Fibroblast of lung (primary cell): ENCODE measurements at places on chromosomes 2 and 18. TPM values are rescaled to one million over a fixed set of nuclear protein-coding genes. Genes with fewer than 3 reads are reported as not detected.

- H3K4me1 ChIP-seq = peaks cover 2% of the 10 kb centered on the region
- no peak overlapping the region for H3K27ac ChIP-seq
- H3K27me3 ChIP-seq = no peaks in the 10 kb centered on the region
- no peak for DNase-seq
- no peaks in the 10 kb centered on the region for H3K36me3 ChIP-seq
- H3K4me3 ChIP-seq = no peak overlapping the region
Observed at GRCh38 chr18:23336101-23336500, 117.0 kb upstream of the RIOK3 start.

DNA sequence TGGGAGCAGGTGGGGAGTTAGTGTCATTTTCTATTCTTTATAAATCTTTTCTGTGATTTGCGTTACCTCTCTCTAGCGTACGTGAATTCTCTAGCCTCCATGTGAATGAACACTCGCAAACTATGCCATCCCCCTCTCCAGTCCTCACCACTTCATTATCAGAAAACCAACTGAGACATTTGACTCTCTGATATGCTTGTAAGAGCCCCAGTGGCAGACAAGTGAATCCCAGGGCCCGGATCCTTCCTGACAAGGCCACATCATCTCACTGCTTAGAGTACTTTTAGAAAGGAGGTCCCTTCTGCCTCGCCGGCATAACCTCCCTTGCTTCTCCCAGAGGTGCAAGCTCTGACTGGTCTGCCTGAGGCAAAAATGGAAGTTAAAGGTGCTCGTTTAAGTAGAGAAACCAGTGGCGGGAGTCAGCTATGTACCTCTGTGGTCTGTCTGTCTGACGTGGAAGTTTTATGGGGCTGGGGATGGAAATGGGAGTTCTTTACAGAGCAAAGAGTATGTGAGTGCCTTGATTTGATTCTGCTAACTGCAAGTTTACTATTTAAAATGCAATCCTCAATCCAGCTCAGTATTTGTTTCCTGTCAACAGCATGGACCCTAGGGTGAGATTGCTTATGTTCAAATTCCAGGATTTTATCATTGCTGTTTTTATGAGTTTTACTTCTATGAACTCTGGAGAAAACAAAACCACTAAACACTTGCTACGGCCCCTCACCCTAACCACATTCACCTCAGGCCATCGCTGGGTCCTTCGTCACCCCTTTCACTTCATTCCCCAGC lies 114.9 kb upstream of the MSTN start:
- no peaks in the 10 kb centered on the region for H3K4me1 ChIP-seq
- DNase-seq = no peak
- no peak overlapping the region for H3K27ac ChIP-seq
- H3K4me3 ChIP-seq = no peak overlapping the region
- no peaks in the 10 kb centered on the region for H3K27me3 ChIP-seq

DNA sequence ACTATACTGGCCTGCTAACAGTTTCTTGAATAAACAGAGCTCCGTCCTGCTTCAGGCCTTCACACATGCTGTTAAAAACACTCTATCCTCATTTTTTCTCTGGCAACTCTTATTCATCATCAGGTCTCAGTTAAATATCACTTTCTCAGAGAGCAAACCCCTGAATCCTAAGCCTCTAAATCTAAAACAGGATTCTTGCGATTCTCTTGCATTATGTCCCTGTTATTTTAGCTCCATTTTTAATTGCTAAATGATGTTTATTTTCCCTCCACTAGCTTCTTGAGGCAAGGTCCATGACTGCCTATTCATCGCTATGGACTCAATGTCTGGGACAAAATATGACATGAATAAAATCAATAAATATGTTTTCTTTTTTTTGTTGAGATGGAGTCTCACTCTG lies 190.7 kb upstream of the SMAD7 start:
- H3K36me3 ChIP-seq = no peaks in the 10 kb centered on the region
- no peak overlapping the region for H3K27ac ChIP-seq
- no peak overlapping the region for H3K4me3 ChIP-seq
- no peaks in the 10 kb centered on the region for H3K4me1 ChIP-seq

GRCh38 chr18:46891742-46892214 lies 25.5 kb downstream of the PIAS2 start:
- H3K4me3 ChIP-seq = no peak overlapping the region
- no peaks in the 10 kb centered on the region for H3K27me3 ChIP-seq
- no peak overlapping the region for H3K27ac ChIP-seq
- DNase-seq = no peak
- H3K36me3 ChIP-seq = no peaks in the 10 kb centered on the region

DNA sequence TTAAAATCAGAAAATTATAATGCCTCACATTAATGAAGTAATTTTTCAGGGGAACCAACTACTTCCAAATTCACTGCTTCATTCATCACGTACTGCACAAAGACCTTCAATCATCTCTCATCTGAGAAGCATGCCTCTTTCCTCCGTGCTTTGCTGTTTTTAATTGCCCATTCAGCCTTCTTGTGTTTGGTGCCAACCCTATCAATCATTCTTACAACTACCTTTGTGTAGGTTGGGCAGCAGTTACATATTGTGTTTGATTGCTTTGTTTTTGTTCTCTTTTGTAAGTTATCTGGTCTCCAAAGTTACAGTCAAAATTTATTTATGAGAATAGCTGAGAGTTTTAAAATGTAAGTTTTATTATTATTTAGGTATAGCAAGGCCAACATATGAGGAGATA lies 549.0 kb upstream of the SLC8A1 start:
- no peak for DNase-seq
- H3K4me3 ChIP-seq = no peak overlapping the region
- H3K27ac ChIP-seq = no peak overlapping the region
- no peaks in the 10 kb centered on the region for H3K4me1 ChIP-seq
- no peaks in the 10 kb centered on the region for H3K36me3 ChIP-seq

- no peaks in the 10 kb centered on the region for H3K27me3 ChIP-seq
- DNase-seq = no peak
- no peak overlapping the region for H3K27ac ChIP-seq
Observed at GRCh38 chr2:60104514-60105505, 448.6 kb downstream of the BCL11A start.

- peak; percentile 88 for DNase-seq
- no peak overlapping the region for H3K4me3 ChIP-seq
- H3K36me3 ChIP-seq = no peaks in the 10 kb centered on the region
- no peaks in the 10 kb centered on the region for H3K27me3 ChIP-seq
- H3K27ac ChIP-seq = peak overlapping the region; percentile 10
- H3K4me1 ChIP-seq = peaks cover 8% of the 10 kb centered on the region
Observed at GRCh38 chr2:168189835-168190569, 57.4 kb downstream of the STK39 start.

DNA sequence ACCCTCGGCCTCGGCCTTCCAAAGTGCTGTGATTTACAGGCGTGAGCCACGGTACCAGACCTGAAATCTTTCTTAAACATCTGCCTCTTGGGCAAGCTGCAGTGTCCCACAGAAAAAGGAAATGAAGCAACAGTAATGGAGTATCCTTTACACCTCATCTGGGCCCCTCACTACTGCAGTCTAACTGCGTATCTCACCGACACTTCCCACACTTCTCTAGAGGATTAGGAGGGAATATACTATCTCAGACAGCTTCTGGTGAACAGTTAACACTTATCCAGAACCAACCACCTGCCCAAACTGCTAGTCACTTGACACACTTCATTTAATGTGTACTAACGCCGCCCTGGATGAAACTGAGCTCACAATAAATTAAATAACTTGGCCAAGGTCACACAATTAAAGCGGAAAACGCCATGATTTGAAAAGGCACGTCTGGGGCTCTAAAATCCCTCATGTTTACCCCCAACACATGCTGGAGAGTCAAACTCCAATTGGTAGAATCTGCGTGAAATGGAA lies 993 bp downstream of the COX7A2L start:
- DNase-seq = peak; percentile 14
- peaks cover 5% of the 10 kb centered on the region for H3K4me1 ChIP-seq
- no peaks in the 10 kb centered on the region for H3K36me3 ChIP-seq
- peak overlapping the region; percentile 88 for H3K4me3 ChIP-seq
- H3K27me3 ChIP-seq = no peaks in the 10 kb centered on the region
- peak overlapping the region; percentile 94 for H3K27ac ChIP-seq

DNA sequence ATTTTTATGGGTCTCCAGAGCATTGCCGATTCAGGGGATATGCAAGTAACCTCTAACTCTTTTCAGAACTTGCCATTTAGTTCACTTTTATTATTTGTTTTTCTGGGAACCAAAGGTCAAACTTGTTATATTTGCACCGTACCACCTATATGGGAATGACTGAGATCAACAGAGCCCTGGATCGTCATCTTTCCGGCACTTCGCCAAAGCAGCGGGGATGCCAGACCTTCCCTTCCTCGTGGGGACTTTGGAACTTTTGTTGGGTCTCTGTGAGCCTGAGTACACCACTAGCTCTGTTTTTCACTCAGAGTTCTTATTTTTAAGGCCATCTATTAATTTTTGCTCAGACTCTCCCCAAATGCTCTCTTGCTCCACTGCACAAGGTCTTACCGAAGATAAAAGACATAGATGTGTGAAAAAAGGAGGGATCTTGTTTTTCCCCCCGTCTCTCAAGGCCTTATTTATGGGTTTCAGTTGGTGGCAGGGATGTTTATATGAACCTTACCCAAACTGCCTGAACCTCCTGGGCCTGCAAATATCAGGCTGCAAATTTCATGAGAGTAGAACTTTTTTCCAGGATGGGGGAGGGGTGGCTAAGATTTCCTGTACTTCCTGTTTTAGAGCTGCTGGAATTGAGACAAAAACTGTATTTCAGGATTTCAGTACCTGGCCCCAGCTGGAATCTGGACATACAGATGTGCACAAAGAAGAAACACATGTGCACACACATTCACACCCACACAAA lies 350.3 kb downstream of the HRH4 start:
- H3K36me3 ChIP-seq = no peaks in the 10 kb centered on the region
- no peak overlapping the region for H3K27ac ChIP-seq
- no peak overlapping the region for H3K4me3 ChIP-seq
- no peaks in the 10 kb centered on the region for H3K4me1 ChIP-seq

GRCh38 chr2:196160101-196160500 lies 11.3 kb downstream of the STK17B start:
- H3K4me1 ChIP-seq = peaks cover 6% of the 10 kb centered on the region
- H3K27me3 ChIP-seq = no peaks in the 10 kb centered on the region
- H3K36me3 ChIP-seq = no peaks in the 10 kb centered on the region
- DNase-seq = peak; percentile 95
- H3K4me3 ChIP-seq = no peak overlapping the region

DNA sequence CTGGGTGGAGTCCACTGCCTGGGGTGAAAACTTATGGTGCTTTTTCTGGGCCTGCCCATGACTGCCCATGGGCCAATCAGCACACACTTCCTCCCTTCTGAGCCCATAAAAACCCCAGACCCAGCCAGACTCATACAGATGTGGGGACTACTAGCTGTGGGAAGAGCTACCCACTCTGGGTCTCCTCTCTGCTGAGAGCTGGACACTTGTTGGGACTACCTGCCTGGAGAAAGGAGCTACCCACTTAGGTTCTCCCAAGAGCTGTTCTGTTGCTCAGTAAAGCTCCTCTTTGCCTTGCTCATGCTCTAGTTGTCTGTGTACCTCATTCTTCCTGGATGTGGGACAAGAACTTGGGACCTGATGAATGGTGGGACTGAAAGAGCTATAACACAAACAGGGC lies 119.6 kb upstream of the SLC38A11 start:
- H3K27ac ChIP-seq = no peak overlapping the region
- H3K4me3 ChIP-seq = no peak overlapping the region
- DNase-seq = no peak
- H3K36me3 ChIP-seq = no peaks in the 10 kb centered on the region
- no peaks in the 10 kb centered on the region for H3K27me3 ChIP-seq

DNA sequence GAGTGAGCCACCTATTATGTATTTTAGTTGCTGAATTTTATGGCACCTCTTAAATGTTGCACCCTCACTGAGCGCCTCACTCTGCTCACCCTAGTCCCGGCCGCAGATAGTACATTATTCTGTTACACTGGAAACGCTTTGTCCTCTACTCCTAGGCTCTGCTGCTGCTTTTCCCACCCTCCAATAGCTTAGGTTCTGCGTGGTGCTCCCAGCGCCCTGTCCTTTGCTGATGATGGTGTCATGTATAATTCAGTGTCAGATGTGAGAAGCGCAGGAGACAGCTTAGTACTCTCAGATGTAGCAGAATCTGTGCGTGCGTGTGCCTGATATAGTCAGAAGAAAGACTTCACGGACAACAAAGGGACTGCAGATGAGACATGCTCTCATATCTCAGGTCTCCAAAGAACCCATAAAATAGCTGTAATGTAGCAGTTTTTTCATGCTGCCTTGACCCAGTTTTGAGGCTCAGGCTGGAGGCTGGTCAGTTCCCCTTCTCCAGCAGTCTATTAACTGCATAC lies 1.4 kb upstream of the REEP1 start:
- no peak overlapping the region for H3K27ac ChIP-seq
- no peak overlapping the region for H3K4me3 ChIP-seq
- H3K4me1 ChIP-seq = no peaks in the 10 kb centered on the region
- H3K36me3 ChIP-seq = no peaks in the 10 kb centered on the region
- H3K27me3 ChIP-seq = peaks cover 30% of the 10 kb centered on the region

GRCh38 chr2:230798769-230799399 lies 65.9 kb upstream of the ITM2C start:
- DNase-seq = peak; percentile 71
- H3K36me3 ChIP-seq = peaks cover 4% of the 10 kb centered on the region
- peaks cover 24% of the 10 kb centered on the region for H3K4me1 ChIP-seq
- no peaks in the 10 kb centered on the region for H3K27me3 ChIP-seq
- H3K4me3 ChIP-seq = no peak overlapping the region
- H3K27ac ChIP-seq = no peak overlapping the region

DNA sequence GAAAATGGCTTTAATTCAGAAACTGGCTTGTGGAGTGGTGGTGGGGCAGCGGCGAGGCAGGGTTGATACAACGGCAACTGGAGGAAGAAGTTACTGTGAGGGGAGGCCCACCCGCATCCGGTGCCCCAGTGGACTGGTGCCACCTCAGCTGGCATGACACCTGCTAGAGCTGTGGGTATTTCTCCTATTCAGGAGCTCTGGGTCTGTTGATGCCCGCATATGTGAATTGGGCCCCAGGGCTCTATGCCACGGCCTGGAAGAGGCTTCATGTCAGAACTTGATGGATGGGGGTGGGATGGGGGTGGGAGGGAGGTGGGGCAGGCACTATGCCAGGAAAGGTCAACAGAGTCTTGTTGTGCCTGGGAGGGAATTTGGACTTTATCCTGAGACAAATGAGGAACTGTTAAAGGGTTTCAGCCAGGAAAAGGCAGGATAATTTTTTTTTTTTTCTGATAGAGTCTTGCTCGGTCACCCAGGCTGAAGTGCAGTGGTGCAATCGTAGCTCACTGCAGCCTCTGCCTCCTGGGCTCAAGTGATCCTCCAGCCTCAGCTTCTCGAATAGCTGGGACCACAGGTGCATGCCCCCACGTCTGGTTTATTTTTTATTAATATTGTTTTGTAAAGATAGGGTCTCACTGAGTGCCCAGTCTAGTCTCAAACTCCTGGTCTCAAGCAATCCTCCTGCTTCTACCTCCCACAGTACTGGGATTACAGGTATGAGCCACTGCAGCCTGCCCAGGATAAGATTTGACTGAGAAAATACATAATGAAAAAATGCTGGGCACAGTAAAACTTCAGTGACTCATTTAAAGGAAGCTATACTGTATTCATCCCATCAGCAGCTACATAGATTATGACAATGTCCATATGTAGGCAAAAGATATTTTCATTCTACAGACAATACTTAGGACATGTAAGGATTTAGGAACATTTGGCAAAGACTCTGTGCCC lies 52.6 kb downstream of the SH2D6 start:
- H3K27me3 ChIP-seq = no peaks in the 10 kb centered on the region
- no peak overlapping the region for H3K27ac ChIP-seq
- no peaks in the 10 kb centered on the region for H3K36me3 ChIP-seq
- H3K4me3 ChIP-seq = no peak overlapping the region
- no peak for DNase-seq
- no peaks in the 10 kb centered on the region for H3K4me1 ChIP-seq

MDH1B gene
- 0.99 and 1.8 TPM in 2 replicates for total RNA-seq

TRABD2A gene
- 10.8 and 14.4 TPM in 2 replicates for total RNA-seq

DLGAP1 gene
- total RNA-seq = 0.17 and 0.51 TPM in 2 replicates

MEP1B gene
- total RNA-seq = under 0.01 TPM in 2 replicates

KLHL14 gene
- total RNA-seq = not detected in 2 replicates
